ENCODE measurements at places on chromosomes 2 and 18. TPM values are rescaled to one million over a fixed set of nuclear protein-coding genes. Genes with fewer than 3 reads are reported as not detected.

DNA sequence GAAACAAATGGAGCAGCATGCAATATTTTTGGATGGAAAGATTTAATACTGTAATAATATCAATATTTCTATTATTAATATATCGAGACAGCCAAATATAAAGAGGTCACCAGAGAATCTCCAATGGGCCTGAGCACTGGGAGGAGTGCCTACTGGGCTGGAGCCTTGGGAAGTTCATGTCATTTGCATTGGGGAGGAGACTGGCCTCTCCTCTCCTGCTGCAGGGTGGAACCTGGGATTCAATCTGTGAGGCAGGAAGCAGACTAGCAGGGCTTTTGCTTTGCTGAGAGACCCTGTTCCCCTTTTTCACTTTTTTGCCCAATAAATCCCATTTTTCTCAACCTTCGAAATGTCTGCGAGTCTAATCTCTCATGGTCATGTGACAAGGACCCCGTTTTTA is 390.6 kb upstream of the CYRIA start:
- no peak for DNase-seq

DNA sequence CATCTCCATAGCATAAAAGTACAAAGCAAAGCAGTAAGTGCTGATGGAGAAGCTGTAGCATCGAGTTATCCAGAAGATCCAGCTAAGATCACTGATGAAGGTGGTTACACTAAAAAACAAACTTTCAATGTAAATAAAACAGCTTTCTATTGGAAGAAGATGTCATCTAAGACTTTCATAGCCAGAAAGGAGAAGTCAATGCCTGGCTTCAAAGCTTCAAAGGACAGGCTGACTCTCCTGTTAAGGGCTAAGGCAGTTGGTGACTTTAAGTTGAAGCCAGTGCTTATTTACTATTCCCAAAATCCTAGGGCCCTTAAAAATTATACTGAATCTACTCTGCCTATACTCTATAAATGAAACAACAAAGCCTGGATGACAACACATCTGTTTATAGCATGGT is 44.0 kb downstream of the METTL8 start:
- DNase-seq: no peak

GRCh38 chr2:80529466-80530165 is 225.1 kb upstream of the LRRTM1 start:
- DNase-seq: no peak

DNA sequence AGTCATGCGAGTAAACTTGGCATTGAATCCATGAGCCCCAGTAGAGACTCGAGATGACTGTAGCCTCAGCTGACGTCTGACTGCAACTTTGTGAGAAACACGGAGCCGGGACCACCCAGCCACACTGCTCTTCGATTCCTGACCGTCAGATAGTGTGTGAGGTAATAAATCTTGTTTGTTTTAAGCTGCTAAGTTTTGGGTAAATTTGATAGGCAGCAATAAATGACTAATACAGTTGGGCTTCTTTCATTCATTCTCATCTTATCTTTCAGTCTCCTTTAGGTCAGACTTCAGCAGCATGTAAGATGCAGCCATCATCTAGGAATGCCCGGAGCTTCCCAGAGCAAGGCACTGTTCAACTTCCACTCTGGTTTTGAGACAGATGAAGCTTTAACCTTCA is 8.0 kb upstream of the KLHL29 start:
- no peak for DNase-seq

Gene CDH7
- total RNA-seq: not detected

Data from esophagus squamous epithelium (tissue), 5 donors.